ENCODE measurements at places on chromosomes 4 and X. TPM values are rescaled to one million over a fixed set of nuclear protein-coding genes. Genes with fewer than 3 reads are reported as not detected.

DNA sequence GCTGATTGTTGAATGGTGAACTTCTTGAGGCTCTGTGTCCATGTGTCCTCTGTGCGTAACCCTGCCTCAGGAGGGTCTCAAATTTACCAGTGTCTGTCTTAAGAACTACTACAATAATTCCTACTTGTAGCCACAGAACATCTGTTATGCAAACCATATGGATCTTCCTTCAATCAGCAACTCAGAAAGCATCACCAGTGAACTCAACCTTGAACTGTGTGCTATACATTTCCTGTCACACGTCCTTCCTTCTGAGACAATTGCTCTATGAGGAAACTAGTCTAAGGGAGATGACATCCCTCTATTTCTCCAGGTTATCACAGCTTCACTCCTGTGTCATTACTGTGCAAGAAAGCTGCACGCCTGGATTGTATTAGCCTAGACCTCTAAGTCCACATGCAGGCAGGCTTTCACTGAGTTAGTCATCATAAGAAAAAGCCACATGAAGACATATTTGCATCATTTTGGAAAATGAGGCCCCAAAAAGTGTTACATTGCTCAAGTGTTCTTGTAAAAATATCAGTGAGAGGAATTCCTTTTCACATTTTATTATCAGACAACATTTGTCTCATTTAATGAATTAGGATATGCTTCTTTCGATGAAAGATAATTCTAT, 157.8 kb downstream of the AFF2 start:
- no peak for DNase-seq

GRCh38 chr4:3484057-3484973, 21.2 kb downstream of the DOK7 start:
- no peak for DNase-seq

- no peak for DNase-seq
Observed at GRCh38 chr4:66330125-66330524, 659.8 kb upstream of the EPHA5 start.

DNA sequence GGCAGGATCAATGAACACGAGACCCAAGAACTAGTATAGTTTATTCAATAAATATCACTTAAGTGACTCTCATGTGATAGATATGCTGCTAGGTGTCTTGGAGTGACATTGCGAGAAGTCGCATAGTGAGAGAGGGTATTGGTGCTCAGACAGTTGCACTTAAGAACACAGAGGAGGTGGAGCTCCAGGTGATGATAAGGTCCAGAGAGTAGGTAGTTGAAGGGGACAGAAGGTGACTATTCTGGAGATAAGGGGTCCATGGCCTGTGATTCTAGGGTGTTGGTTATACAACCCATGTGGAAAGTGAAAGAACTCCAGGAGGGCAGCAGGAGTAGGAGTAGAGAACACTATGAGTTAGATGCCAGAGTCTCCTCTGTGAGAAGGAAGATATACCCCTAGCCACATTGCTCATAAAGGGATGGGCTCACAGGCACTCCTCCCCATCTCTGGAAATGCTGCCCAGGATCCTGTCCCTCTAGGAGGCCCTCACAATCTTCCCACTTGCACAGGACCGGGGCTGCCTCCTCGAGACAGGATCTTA, 9.2 kb downstream of the MAGED1 start:
- DNase-seq = no peak

DNA sequence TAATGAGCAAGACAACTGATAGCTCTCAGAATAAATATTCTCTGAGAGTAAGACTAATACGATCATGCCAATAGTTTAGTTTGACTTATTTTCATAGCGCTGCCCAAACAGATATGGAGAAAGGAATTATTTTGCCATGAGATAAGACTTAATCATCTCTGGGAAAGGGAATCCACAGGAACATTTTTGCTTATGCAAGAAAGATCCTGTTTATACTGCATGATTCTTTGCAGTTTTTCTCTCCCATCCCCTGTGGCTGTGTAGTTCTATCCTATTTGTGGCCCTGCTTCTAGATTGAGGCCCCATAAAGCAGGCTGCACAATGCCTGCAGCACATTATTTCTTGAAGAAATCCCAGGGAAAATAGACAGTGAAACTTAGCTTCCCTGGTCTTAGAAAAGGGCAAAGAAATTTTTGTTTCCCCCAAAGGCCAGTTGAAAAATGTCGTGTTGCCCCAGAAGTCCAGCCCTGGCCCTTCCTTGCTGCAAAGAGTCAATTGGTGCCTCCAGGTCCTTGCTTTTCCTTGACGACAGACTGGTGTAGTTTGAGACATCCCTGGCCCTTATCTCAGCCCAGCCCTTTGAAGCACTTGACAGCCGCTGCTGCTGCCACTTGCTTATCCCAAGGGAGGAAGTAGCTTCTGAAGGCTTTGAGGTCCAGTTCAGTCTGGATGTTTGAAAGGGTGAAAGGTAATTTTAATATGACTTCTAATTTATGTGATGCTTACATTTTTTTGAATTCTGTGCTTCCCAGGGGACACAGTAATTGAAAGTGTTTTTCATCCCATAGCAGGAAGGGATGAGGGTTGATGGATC, 45.0 kb upstream of the SH3RF1 start:
- no peak for DNase-seq

DNA sequence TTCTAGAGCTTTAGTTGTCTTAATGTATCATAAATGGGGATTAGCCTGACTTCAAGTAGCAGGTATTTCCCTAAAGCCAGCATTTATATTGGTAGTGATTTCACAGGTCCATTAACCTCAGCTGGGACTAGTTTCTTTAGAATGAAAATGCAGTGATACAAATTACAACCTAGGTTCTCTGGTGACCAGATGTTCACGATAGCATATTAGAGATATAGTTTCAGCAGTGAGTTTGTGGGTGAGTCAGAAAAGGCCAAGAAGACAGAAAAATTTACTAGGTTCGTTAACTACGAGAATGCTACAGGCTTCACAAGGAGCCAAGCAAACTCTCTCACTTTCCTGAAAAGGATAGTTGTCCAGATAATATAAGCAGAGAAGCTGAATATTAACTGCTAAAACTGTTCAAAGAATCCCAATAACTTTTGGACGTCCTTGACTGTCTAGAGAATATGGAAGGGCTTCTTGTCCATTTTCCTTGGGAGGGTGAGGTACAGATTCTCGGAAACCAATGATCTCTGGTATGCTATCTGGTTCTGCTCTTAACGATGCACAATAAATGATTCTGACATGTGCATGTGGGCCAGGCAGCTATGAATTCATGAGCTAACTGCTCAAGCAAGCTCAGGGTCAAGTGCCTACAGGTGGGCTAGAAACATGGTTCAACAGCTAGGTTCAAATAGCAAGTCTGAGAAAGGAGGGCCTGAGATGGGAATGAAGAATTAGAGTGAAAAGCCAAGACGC, 6.0 kb upstream of the SPCS3 start:
- no peak for DNase-seq

DNA sequence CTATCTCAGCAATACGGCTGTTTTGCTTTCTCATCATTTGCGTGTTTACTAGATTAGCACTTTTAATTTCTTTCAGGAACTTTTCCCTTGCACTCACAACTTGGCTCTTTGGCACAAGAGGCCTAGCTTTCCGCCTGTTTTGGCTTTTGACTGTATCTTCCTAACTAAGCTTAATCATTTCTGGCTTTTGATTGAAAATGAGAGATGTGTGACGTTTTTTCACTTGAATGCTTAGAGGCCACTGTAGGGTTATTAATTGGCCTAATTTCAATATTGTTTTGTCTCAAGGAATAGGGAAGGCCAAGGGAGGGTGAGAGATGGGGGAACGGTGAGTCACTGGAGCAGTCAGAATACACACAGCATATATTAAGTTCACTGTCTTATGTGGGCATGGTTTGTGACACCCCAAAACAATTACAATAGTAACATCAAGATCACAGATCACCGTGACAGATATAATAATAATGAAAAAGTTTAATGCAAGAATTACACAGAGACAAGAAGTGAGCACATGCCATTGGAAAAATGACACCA, 27.3 kb downstream of the MND1 start:
- DNase-seq = no peak

GRCh38 chr4:76212851-76213414, 691 bp downstream of the SCARB2 start:
- DNase-seq = peak; percentile 49

DNA sequence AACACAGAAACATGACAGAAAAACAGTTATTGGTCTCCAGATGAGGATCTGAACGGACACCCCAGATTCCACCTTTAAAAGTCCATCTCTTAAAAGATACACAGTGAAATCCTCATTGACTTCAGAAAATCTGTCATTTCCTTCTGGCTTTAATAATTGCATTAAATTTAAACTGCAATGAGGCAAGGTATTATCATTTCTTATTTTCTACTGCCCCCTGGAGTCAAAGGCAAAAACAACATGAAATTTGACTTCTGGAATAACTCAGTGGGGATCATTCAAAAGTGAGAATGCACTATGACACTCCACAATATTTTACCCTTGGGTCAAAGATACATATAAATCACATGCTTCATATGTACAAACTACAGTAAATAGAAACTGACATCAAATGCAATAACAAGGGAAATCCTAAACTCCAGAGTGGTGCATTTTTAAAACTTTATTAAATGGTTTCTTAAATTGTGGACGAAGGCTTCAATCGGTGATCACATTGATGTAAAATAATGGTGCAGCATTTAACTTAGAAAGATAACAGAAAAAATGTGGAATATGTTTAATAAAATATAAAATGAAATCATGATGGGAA, 56.4 kb upstream of the SPANXN1 start:
- no peak for DNase-seq

DNA sequence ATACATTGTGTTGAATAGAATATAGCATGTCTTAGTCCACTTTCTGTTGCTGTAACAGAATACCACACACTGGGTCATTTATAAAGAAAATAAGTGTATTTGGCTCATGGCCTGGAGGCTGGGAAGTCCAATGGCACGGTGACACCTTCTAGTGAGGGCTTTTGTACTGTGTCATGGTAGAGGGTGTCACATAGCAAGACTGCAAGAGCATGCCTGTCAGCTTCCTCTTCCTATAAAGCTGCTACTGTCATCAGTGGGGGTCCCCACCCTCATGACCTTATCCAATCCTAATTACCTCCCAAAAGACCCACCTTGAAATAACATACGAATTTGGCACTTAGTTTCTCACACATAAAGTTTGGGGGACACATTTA, 193.2 kb downstream of the PTTG2 start:
- DNase-seq = no peak

GRCh38 chr4:88162626-88163025, 4.2 kb upstream of the ABCG2 start:
- DNase-seq = no peak

DNA sequence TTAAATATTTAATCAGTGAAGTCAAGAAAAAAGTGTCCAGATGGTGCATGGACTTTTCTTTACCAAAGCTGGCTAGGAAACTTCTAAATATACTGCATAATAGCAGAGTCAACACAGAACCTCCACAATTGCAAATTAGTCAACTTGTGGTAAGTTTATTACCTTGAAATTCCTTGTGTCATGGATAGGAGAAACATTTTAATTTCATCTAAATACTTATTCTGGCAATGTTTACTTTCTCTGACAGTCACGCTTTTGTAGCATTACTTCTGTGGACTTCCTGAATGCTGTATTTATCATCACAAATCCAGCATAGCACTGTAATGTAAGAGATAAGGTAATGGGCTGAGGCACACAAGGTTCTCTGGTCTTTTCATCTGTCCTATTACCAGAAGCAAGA, 2266.1 kb downstream of the PCDH7 start:
- DNase-seq = no peak

DNA sequence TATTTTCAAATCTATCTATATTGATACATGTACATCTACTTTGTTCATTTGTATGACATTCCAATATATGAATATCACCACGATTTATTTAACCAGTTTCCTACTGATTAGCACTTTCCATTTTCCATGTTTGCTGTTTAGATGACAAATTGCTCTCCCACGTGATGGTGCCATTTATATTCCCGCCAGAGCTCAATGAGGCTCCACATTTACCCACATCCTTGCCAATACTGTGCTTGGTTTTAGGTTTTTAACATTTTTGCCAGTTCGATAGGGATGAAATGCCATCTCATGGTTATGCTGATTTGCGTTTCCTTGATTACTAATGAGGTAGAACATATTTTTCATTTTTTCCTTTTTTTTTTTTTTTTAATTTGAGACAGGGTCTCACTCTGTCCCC, 86.7 kb upstream of the TRIM2 start:
- no peak for DNase-seq

- no peak for DNase-seq
Observed at GRCh38 chr4:156505341-156505955, 466.2 kb downstream of the PDGFC start.

DNA sequence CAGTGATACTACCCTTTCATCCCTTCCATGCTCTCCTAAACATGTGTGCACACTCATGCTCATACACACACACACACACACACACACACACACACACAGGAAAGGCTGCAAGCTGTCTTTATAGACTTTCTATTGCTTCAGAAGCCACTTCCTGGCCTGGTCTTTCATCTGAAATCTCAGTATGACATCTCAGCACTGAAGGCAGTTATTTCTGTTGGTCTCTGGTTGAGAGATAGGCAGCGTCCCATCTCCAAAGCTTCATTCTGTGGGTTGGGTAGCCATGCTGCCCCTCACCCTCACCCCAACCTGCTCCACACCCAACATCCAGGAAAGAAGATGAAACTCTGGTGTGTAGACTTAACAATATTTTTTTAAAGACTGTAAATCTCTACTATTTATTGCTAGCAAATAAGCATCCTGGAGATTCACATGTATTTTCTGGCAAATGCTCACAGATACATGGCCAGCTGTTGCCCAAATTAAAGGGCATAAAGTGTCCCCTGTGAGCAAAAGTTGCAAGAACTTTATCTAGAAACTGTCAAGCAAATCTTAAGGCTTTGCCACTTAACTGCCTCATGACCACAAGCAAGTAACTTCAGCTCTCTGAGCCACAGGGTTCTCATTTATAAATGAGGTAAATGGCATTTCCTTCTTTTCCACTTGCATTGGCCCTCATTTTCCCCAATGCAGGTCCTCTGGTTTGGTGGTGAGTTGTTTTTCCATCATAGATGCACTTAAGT, 189.8 kb upstream of the AFF2 start:
- DNase-seq = no peak

DNA sequence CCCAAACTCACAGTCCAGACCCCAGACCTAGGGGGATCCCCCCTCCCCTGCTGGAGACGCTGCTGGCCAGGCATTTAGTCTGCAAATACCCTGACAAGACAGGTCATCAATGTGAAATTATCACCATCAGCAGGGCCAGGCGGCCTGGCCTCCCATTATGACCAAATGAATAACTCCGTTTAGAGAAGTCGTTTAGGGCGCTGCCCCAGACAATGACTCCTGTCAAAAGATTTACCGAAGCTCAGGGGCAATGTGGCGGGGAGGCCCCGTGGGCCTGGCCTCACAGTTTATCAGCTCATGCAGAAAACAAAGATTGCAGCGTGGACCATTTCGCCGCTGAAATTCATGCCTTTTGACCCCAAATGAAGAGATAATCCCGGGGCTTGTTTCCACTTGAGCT, 76.5 kb downstream of the HMX1 start:
- DNase-seq = no peak

- DNase-seq = no peak
Observed at GRCh38 chr4:7821245-7822136, 118.2 kb downstream of the AFAP1 start.

GRCh38 chr4:152946446-152946845, 10.3 kb downstream of the FHDC1 start:
- DNase-seq = no peak

Gene TMEM192
- polyA plus RNA-seq = 33.3 TPM

Gene CACNA1F
- 0.25 TPM for polyA plus RNA-seq

Gene NMU
- polyA plus RNA-seq = 10.6 TPM

Gene PAGE2B
- not detected for polyA plus RNA-seq

Gene HPGDS
- polyA plus RNA-seq = 2.7 TPM

Gene GABRA4
- polyA plus RNA-seq = 0.14 TPM

Gene SPANXA2
- polyA plus RNA-seq = not detected

Gene RNF128
- 12.7 TPM for polyA plus RNA-seq

Gene IDUA
- 11.5 TPM for polyA plus RNA-seq

Gene JADE3
- polyA plus RNA-seq = 23.9 TPM

Gene DAPP1
- 0.83 TPM for polyA plus RNA-seq
